Hepatocyte (in vitro differentiated cells): ENCODE measurements at places on chromosomes 2 and 18.

DNA sequence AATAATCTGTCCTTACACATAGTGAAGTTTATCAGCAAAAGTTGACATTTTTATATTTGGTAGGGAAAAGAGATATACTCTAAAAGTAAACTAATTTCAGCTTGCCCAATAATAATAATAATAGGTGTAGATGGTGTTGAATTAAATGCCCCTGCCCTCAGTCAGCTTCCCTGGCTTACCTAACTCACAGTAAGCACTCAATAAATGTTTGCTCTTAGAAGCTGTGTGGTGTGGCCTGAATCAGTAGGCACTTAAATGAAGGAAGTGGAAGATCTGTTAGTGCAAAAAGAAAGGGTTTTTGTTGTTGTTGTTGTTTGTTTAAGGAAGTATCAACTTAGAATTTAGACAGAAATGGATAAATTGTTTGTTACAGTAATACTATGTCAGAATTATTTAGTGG is 36.2 kb downstream of the EML4 start:
- DNase-seq = no peak

DNA sequence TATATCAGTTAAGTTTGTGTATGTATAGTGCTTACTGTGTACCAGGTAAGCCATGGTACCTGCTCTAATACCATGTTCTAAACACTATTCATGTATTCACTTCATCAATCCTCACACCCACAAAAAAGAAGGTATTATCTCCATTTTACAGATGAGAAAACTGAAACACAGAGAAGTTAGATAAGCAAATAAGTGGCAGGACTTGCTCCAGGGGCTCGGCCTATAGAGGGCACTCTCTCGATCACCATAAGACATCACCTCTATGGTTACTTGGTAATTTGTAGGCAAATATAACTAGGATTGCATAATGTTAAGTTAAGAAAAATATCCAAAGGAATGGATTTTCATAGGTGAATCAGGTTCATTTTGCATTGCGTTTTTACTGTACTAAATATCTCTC is 118.1 kb upstream of the FN1 start:
- DNase-seq = no peak

GRCh38 chr2:233098618-233099017 is 38.5 kb downstream of the INPP5D start:
- DNase-seq = no peak

DNA sequence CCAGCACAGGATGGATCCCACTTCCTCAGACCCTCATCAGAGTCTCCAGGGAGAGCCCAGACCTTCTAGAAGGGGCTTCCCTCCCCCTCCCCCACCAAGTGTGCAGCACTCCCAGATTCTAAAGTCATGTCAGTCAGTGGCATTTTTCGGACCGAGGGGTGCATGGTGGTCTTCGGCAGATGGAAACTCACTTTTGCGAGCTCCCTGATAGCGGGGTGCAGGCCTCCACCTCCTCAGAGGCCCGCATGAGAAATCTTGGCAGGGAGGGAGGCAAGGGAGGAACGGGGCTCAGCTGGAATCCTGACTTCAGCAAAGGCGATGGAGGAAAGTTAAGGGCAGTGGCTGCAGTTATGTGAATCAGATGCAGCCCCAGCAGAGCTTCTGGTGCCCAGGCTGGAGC is 58.2 kb downstream of the LONRF2 start:
- no peak for DNase-seq

GRCh38 chr2:195488567-195488966 is 168.5 kb upstream of the SLC39A10 start:
- DNase-seq = no peak

DNA sequence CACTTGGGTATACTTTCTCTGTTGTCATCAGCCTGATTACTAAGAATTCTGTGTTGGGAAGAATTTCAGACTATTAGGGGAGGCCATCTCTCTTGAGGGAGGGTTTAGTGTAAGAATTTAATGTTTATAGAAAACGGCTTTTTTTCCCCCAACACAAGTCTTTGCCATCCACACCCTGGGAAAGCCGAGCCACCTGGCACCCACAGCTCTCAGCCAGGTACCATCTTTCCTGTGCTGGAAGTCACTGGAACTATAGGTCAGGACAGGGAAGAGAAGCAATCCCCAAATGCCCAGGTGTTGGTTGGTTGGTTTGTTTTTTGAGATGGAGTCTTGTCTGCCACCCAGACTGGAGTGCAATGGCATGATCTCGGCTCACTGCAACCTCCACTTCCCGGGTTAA is 155.1 kb downstream of the SMAD7 start:
- no peak for DNase-seq

DNA sequence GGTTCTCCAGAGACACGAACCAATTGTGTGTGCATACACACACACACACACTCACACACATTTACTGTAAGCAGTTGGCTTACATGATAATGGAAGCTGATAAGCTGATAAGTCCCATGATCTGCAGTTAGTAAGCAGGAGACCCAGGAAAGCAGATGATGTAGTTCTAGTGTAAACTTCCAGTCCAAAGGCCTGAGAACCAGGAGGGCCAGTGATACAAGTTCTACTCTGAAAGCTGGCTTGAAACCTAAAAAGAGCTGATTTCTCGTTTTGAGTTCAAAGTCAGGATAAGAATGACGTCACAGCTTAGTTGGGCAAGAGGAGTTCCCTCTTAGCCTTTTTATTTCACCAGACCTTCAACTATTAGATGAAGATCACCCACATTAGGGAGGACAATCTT is 558.8 kb upstream of the PIK3C3 start:
- peak; percentile 61 for DNase-seq

GRCh38 chr2:204298404-204298803 is 246.9 kb upstream of the PARD3B start:
- DNase-seq = no peak

- no peak for DNase-seq
These were observed 350.2 kb downstream of the RIT2 start for GRCh38 chr18:42765302-42765701.

DNA sequence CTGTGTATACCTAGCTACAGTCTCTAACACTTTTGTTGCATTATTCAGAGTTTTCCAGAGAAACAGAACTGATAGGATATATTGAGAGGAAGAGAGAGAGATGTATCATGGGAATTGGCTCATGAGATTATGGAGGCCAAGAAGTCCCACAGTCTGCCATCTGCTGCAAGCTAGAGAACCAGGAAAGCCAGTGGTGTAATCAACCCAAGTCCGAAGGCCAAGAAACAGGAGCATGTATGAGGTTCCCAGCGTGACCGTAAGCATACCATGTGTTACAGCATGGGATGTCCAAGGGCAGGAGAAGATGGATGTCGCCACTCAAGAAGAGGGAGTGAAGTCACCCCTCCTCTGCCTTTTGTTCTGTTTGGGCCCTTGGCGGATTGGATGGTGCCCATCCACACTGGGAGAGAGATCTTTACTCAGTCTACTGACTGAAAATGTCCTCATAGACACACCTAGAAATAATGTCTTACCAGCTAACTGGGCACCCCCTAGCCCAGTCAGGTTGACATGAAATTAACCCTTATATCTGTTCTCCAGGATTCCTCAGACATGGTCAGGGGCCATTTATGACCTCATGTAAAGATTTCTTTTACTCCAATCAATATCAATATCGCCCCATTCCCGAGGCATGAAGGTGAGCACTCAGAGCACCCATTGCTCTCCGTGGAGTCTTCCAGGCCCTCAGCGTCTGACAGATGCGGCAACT is 179.6 kb downstream of the CTIF start:
- DNase-seq = no peak

GRCh38 chr2:195092341-195092740 is 564.7 kb upstream of the SLC39A10 start:
- no peak for DNase-seq

GRCh38 chr2:225032246-225032645 is 10.0 kb downstream of the DOCK10 start:
- no peak for DNase-seq

DNA sequence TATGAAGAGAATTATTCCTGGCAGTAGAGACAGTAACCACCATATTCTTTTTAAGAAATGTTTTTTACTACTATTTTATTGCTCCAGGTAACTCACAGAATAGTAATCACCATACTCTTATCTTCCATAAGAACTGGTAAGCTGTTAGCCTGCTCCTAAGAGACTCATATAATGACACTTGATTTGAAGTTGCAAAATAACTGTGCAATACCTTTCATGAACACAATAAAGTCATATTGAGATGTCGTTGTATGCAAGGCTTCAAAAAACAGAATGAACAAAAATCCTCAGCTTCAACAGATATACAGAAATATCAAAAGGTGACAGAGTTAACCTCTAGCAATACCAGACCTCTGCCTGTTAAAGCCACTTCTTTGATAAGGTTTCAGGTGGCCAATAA is 360.1 kb downstream of the NBAS start:
- no peak for DNase-seq

DNA sequence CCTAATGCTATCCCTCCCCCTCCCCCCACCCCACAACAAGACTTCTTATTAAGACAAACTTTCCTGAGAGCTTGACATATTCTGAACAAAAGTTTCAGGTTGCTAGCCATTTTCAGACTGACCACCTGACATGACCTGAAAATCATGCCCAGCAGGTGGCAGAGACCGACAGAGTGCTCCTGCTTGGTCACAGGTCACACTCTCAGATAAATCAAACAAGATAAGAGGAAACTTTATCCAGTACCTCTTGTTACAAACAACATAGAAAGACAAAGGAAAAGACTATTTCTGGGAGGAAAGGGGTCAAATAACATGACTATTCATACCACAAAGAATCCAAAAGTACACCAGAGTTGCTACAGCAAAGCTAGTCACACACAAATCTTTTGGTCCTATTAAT is 107.4 kb downstream of the TMEM200C start:
- no peak for DNase-seq

- no peak for DNase-seq
These were observed 46.8 kb downstream of the IMPA2 start for GRCh38 chr18:12028040-12028628.

GRCh38 chr2:134261398-134262131 is 7.7 kb downstream of the MGAT5 start:
- no peak for DNase-seq

GRCh38 chr2:198611201-198611600 is 806.8 kb downstream of the PLCL1 start:
- DNase-seq = no peak

DNA sequence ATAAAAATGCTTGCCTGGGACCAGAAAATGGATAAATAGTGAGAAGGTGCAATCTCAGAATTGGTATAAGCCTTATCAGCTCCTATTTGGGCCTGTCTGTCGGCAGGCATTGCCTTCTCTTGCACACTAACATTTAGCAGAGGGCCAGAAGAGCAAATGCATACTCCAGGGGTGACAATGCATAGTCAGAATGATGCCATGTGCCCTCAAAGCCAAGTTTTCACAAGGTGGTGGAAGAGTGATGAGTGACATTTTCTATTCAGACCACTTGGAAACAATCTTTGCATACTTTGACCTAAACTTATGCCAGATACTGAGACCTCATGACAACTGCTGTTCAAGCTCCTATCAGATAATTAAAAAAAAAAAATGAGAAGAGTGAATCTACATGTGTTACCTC is 276.3 kb downstream of the SETBP1 start:
- DNase-seq = no peak

GRCh38 chr2:7057865-7058400 is 140.7 kb downstream of the RNF144A start:
- DNase-seq = no peak

DNA sequence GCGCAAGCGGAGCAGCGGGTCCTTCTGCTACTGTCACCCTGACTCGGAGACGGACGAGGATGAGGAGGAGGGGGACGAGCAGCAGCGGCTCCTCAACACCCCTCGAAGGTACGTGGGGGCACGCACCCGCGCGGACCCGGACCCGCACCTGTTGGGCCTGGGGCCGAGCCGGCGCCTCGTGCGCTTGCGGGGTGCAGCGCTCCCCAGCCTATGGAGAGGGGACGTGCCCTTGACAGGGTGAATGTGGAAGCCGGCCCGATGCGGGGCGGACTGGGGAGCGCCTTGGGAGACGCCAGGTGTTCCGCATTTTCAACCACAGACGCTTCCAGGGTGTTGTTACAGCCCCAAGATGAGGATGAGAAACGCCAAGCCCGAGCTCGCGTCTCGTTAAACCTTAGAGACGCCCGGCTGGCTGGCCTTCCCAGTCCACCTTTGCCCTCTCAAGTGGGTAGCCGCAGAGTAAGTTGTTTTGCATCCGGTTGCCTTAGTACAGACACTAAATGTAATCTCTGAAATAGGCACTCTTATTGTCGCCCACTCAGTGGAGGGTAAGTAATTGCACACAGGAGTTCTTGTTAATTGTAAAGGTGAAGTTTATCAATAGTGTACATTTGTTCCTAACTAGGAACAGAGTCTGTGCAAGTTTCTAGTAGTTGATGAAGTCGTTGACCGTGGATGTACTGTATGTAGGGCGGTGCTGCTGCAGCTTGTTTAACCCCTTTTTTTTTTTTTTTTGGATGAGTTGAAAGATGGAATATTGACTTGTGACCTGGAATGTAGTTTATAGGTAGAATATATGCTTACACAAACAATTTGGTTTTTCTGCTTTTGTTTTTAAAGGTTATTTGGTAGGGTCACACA is 815 bp downstream of the GMCL1 start:
- DNase-seq = peak; percentile 60

DNA sequence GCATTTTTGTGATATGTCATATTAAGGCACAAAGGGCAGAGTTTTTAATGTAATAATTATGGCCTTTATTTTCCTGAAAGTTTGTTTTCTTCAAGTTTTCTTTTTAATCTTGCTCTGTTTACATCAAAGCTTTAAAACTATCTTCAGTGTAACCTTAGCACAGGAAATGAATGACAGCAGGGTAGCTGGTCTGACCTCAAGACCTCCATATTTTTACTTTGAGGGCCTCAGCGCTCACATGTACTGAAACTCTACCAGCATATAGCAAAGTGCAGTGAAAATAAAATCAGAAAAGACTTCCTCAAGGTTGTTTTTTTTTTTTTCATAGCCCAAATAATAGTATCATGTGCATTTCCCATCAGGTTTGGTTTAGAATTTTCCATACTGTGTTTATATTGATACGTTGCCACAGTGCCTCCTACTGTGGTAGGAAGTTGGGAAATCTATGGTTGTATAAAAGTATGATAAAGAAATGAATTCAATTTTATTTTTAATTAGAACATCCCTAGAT is 163.4 kb downstream of the UBE2E3 start:
- no peak for DNase-seq

DNA sequence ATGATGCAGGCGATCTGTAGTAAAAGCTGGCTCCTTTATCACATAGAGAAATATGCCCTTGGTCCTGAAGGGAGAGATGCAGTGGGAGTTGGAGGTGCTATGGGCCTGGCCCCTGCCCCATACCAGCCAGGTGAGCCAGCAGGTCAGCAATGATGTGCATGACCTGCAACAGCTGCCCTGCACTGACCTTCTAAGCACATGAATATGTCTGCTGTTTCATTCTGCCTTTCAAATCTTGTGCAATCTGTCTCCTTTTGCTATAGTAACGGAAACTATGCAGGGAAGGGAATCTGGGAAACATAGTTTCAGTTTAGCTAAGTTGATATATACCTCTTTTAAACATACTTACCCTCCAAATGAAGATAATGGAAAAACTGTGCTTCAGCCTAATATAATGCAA is 235.2 kb downstream of the TDRD15 start:
- DNase-seq = peak; percentile 13

DNA sequence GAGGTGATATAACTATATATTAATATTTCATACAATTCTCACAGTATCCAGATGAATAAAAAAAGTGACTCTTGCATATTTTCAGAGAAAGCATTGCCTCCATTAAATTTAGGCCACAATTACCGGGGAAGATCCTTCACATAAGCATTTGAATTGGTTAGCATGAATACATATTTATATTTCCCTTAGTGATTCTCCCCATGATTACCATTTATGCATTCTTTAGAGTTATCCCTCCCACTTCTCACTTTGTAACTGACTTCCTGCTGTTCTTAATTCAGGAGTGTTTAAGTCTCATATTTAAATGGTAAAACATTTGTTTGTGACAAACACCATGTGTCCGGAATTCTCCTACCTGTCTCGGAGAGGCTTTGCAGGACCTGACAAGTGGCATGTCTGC is 523.4 kb downstream of the CCDC85A start:
- DNase-seq = no peak
